CD4-positive, alpha-beta memory T cell (primary cell): ENCODE measurements at places on chromosomes 12 and 14.

- peak; percentile 60 for DNase-seq
Measured at GRCh38 chr12:110100315-110100970, 23.7 kb upstream of the IFT81 start.

DNA sequence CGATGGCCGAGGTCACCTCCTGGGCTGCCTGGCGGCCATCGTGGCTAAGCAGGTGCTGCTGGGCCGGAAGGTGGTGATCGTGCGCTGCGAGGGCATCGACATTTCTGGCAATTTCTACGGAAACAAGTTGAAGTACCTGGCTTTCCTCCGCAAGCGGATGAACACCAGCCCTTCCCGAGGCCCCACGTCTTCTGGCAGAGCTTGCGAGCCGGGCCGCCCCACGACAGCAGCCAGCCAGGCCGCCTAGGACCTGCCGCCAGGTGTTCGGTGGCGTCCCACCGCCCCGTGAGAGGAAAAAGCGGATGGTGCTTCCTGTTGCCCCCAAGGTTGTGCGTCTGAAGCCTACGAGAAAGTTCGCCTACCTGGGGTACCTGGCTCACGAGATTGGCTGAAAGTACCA lies 19.2 kb upstream of the OS9 start:
- DNase-seq: no peak

DNA sequence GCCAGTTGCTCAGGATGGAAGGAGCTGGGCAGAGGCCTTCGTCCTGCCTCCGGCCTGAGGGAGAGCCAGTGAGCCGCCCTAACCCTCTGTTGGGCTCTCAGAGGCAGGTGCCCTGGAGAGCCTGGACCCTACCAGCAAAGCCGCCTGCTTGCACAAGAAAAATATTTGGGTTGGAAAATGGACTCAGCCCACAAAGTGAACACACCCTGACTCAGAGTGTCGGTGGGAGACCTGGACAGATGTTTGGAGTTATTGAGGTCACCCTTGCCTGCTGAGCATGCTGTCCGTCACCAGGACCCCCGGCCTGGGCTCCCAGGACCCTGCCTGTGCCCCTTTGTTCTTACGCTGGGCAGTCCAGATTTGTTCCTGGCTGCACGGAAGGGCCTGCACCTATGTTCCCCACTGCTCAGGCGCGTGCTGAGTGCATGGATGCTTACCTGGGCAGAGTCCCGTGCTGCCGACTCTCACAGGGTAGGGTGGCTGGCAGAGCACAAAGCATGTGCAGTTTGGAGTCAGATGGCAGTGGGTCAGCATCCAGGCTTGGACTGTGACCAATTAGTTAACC lies 22.4 kb downstream of the FAM181A start:
- DNase-seq: no peak

GRCh38 chr12:65449400-65449799 lies 170.9 kb downstream of the MSRB3 start:
- no peak for DNase-seq

DNA sequence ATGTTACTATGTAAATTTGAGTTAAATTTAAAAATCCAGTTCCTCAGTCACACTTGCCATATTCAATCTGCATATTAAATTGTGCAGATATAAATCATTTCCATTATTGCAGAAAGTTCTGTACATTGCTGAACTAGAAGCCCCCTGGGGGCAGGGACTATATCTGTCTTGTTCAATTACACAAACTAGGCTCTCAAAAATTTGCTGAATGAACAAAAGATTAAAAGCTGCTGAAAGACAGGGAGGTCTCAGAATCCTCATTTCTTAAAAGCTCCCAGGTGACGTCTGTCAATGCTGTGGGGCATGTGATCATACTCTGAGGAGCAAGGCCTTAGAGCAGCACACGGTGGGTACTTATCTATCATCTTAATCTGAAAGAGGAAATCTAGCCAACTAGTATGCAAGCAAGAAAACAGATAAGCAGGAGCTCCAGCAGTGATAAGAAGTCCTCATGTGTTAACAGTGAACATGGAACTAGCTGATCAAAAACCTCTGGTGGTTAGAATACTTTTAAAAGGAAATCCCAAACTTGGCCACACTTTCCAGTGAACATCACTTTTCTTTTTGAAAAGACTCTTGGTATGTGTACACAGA lies 60.5 kb downstream of the APPL2 start:
- no peak for DNase-seq

- peak; percentile 60 for DNase-seq
Measured at GRCh38 chr14:50726372-50727107, 58.4 kb upstream of the SAV1 start.

GRCh38 chr12:64691795-64692583 lies 67.2 kb downstream of the GNS start:
- DNase-seq: no peak

GRCh38 chr14:30238936-30239335 lies 311.3 kb upstream of the PRKD1 start:
- no peak for DNase-seq

GRCh38 chr12:49669796-49670195 lies 37.4 kb downstream of the FMNL3 start:
- no peak for DNase-seq

DNA sequence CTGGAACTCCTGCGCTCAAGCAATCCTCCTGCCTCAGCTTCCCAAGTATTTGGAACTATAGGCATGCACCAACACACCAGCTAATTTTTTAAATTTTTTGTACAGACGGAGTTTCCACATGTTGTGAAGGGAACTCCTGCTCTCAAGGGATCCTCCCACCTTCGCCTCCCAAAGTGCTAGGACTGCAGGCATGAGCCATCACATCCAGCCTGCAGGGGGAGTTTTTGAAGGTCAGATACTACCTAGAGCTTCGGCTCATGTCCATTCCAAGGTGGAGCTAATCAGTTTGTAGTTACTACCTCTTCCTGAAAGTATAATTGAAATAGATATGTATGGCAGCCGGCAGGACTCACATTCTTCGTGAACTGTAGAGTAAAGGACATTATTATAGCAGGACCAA lies 3.7 kb upstream of the TAS2R19 start:
- DNase-seq: no peak
